ENCODE measurements at places on chromosomes 6 and 20. TPM values are rescaled to one million over a fixed set of nuclear protein-coding genes. Genes with fewer than 3 reads are reported as not detected.

DNA sequence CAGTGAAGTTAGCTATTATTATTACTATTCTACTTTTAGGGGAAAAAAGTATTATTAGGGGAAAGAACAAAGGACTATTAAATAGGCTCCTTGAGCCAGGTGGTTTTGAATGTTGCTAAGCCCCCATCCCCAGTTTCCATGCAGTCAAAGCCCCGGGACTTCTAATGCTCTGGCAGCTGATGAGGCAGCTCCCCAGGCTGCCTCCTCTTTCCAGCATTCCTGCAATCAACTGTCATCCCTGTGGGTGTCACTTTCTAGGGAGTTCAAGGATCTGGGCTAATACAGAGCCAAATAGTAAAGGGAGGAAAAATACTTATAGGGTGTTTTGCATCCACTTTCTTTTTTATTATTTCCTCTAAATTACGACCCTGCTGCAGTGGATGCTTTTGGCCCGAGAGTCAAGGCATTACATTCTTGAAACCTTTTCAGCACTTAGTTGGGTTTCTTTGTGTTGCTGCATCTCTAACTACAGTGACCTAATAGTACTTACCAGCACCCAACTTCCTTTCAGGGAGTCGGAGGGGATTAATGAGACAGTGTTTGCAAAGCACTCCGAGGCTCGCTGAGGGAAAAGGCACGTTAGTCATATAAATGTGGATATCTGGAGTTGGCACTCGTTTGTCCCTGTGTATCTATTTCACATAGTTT is 303.9 kb upstream of the MAP3K7 start:
- no peak overlapping the region for H3K27ac ChIP-seq
- H3K36me3 ChIP-seq = no peaks in the 10 kb centered on the region
- DNase-seq = no peak

DNA sequence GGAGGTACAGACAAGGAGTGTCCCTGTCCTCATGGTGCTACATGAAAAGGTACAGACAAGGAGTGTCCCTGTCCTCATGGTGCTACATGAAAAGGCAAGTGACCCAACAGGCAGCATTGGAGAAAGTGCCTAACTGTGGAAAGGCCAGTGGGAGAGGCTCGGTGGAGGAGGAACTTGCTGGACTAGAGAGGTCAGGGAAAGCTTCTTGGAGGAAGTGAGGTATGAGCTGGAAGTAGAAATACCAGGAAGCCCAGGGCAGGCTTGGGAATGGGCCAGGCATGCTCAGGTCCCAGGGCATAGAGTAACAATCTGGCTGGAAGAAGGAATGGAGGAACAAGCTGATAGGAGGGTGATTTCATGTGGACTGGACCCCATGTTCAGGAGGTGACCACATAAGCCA is 59.8 kb upstream of the FNDC1 start:
- H3K36me3 ChIP-seq = no peaks in the 10 kb centered on the region
- no peaks in the 10 kb centered on the region for H3K27me3 ChIP-seq
- no peak for DNase-seq
- H3K4me1 ChIP-seq = peaks cover 69% of the 10 kb centered on the region
- peak overlapping the region; percentile 15 for H3K27ac ChIP-seq

GRCh38 chr6:155818698-155819097 is 363.1 kb upstream of the NOX3 start:
- H3K4me1 ChIP-seq = no peaks in the 10 kb centered on the region
- H3K27ac ChIP-seq = no peak overlapping the region
- no peaks in the 10 kb centered on the region for H3K36me3 ChIP-seq
- H3K27me3 ChIP-seq = no peaks in the 10 kb centered on the region
- DNase-seq = no peak

- no peak for DNase-seq
- no peak overlapping the region for H3K4me3 ChIP-seq
- no peak overlapping the region for H3K27ac ChIP-seq
- no peaks in the 10 kb centered on the region for H3K4me1 ChIP-seq
Observed at GRCh38 chr6:146224449-146224848, 195.6 kb downstream of the GRM1 start.

- no peak overlapping the region for H3K27ac ChIP-seq
- no peak for DNase-seq
- no peak overlapping the region for H3K4me3 ChIP-seq
- no peaks in the 10 kb centered on the region for H3K27me3 ChIP-seq
- H3K4me1 ChIP-seq = no peaks in the 10 kb centered on the region
Observed at GRCh38 chr6:3509336-3509735, 52.5 kb upstream of the SLC22A23 start.

DNA sequence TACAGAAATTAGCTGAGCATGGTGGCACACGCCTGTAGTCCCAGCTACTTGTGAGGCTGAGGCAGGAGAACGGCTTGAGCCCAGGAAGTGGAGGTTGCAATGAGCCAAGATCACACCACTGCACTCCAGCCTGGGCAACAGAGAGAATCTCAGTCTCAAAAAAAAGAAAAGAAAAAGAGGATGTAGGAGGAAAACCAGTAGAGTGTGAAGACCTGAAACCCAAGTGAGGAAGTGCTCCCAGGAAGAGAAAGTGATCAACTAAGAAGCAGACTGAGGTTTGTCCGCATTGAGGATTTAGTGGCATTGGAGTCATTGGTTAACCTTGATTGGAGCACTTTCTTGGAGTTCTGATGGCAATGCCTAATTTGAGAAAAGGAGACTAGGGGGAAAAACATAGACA is 20.6 kb upstream of the TASP1 start:
- no peaks in the 10 kb centered on the region for H3K4me1 ChIP-seq
- H3K4me3 ChIP-seq = no peak overlapping the region
- DNase-seq = no peak
- H3K27me3 ChIP-seq = no peaks in the 10 kb centered on the region
- no peaks in the 10 kb centered on the region for H3K36me3 ChIP-seq
- H3K27ac ChIP-seq = no peak overlapping the region

The OR2H2 gene
- total RNA-seq = not detected

The ADISSP gene
- total RNA-seq = 14.0 TPM

The SIM1 gene
- not detected for total RNA-seq

The BANF2 gene
- not detected for total RNA-seq

The MED20 gene
- total RNA-seq = 4.5 TPM

The KCNB1 gene
- not detected for total RNA-seq

The SCUBE3 gene
- total RNA-seq = not detected
